ENCODE measurements at places on chromosomes 11 and 22. TPM values are rescaled to one million over a fixed set of nuclear protein-coding genes. Genes with fewer than 3 reads are reported as not detected.

- no peaks in the 10 kb centered on the region for H3K27me3 ChIP-seq
- no peaks in the 10 kb centered on the region for H3K4me1 ChIP-seq
- no peak for DNase-seq
Measured at GRCh38 chr11:125959931-125960330, 14.1 kb downstream of the VSIG10L2 start.

DNA sequence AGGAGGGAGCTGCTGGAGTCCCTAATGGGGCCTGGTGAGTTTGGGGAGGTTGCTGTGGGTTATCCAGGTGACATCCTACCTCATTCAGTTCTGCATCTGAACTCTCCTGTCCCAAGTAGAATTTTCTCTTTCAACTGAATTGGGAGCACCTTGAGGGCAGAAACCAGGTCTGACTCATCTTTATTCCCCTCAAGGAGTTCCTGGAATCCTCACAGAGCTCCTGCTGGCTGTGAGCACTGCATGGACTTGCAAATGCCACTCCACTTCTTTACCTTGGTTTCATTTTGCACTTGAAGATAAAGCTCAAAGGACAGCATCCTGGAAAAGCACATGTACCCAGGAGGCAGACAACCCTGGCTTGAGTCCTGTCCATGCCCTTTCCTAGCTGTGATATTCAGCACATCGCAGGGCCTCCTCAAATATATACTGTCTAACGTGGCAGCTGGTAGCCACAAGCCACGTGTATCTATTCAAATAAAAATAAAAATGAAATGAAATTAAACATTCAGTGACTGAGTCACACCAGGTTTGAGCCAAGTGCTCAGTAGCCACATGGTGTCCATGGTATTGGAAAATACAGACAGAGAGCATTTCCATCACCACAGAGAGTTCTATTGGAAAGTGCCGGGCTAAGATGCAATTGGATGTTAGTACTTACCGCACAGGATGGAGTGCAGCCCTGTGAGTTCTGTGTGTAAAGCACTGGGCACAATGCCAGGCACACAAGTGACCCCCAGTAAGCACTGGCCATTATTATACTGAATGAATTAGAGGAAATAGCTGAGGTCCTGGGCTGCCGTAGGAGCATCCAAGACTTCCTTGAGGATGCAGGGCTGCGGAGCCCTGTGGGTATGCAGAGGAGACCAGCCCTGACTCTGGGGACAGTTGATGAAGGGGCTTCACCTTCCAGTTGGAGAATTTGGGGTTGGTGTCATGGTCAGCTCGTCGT, 149.0 kb downstream of the PKNOX2 start:
- no peaks in the 10 kb centered on the region for H3K27me3 ChIP-seq
- DNase-seq: peak; percentile 58
- H3K36me3 ChIP-seq: no peaks in the 10 kb centered on the region
- H3K4me3 ChIP-seq: no peak overlapping the region
- no peak overlapping the region for H3K27ac ChIP-seq
- H3K4me1 ChIP-seq: no peaks in the 10 kb centered on the region

DNA sequence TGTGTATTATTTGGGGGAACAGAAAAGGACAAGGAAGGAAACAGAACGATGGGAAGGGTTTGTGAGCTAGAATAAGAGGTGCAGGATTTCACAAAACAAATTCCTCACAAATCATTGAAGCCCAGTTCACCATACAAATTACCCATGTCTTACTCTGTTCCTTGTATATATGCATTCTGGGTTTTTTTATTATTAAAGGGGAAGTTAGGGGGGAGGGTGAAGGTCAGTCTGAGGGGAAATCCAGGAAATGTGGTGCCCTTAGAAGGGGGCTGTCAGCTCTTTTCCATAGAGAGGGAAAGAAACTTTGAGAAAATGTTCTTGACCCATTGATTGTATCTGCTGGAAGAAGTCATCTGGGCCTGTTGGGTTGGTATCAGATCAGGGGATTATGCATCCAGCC, 90.8 kb downstream of the RNF169 start:
- no peak overlapping the region for H3K27ac ChIP-seq
- H3K36me3 ChIP-seq: peaks cover 79% of the 10 kb centered on the region
- no peak overlapping the region for H3K4me3 ChIP-seq
- no peaks in the 10 kb centered on the region for H3K27me3 ChIP-seq

- H3K27me3 ChIP-seq: no peaks in the 10 kb centered on the region
- DNase-seq: no peak
- no peak overlapping the region for H3K4me3 ChIP-seq
- H3K27ac ChIP-seq: no peak overlapping the region
Measured at GRCh38 chr11:125228445-125228844, 63.9 kb downstream of the PKNOX2 start.

- no peaks in the 10 kb centered on the region for H3K36me3 ChIP-seq
- no peak overlapping the region for H3K27ac ChIP-seq
- H3K27me3 ChIP-seq: no peaks in the 10 kb centered on the region
Measured at GRCh38 chr11:109939166-109939810, 153.9 kb upstream of the ZC3H12C start.

- DNase-seq: peak; percentile 37
- peaks cover 31% of the 10 kb centered on the region for H3K4me1 ChIP-seq
- no peaks in the 10 kb centered on the region for H3K36me3 ChIP-seq
- no peak overlapping the region for H3K27ac ChIP-seq
Measured at GRCh38 chr22:50188356-50188755, 2.6 kb downstream of the TRABD start.

Gene PRG3
- not detected for total RNA-seq

Gene H19
- total RNA-seq: 1,545 TPM

GRCh38 chr11:1653541-1654387, 24.2 kb downstream of the KRTAP5-5 start:
- no peaks in the 10 kb centered on the region for H3K27me3 ChIP-seq
- H3K4me3 ChIP-seq: no peak overlapping the region
- DNase-seq: no peak
- H3K27ac ChIP-seq: no peak overlapping the region
- no peaks in the 10 kb centered on the region for H3K4me1 ChIP-seq

DNA sequence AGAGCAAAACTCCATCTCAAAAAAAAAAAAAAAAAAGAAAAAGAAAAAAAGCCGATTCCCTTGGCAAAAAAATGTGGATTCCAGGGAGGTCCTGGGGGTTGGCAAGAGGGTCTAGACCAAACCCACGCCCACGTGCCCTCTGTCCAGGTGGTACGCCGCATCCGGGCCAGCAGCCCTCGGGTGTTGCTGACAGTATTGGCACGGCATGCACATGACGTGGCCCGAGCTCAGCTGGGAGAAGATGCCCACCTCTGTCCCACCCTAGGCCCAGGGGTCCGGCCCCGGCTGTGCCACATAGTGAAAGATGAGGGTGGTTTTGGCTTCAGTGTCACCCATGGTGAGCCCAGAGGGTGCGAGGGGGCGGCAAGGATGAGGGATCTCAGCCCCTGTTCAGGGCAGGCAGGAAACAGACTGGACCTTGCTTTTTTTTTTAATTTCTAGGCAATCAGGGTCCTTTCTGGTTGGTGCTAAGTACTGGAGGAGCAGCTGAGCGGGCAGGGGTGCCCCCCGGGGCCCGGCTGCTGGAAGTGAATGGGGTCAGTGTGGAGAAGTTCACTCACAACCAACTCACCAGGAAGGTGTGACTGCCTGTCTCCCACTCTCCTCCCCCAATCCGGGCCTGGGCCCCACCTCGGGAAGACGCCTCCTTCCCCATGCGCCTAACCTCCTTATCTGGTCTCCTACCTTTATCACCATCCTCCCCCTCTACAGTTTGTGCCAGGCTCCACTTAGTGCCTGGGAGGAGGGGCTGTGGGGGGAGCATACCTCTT, 2.0 kb downstream of the NHERF4 start:
- H3K27me3 ChIP-seq: no peaks in the 10 kb centered on the region
- peaks cover 7% of the 10 kb centered on the region for H3K36me3 ChIP-seq
- no peak overlapping the region for H3K27ac ChIP-seq
- no peaks in the 10 kb centered on the region for H3K4me1 ChIP-seq

DNA sequence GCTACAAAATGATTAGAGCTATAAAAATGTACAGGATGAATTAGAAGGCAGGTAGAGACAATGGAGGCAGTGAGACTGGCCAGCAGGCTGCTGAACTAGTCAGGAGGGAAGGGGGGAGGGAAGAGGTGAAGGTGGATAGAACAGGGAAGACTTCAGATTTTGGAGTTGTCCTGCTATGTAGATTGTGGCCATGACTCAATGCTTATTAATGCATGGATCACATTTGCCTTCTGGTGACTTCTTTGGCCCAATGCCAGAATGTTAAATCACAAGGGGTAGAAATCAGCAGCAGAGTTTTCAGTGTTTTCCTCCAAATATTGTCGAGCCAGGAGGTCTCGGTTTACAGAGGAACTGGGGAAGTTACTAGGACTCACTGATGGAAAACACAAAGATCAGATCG, 346.6 kb downstream of the AASDHPPT start:
- H3K4me1 ChIP-seq: no peaks in the 10 kb centered on the region
- DNase-seq: no peak
- H3K27me3 ChIP-seq: no peaks in the 10 kb centered on the region
- no peaks in the 10 kb centered on the region for H3K36me3 ChIP-seq
- H3K4me3 ChIP-seq: no peak overlapping the region

DNA sequence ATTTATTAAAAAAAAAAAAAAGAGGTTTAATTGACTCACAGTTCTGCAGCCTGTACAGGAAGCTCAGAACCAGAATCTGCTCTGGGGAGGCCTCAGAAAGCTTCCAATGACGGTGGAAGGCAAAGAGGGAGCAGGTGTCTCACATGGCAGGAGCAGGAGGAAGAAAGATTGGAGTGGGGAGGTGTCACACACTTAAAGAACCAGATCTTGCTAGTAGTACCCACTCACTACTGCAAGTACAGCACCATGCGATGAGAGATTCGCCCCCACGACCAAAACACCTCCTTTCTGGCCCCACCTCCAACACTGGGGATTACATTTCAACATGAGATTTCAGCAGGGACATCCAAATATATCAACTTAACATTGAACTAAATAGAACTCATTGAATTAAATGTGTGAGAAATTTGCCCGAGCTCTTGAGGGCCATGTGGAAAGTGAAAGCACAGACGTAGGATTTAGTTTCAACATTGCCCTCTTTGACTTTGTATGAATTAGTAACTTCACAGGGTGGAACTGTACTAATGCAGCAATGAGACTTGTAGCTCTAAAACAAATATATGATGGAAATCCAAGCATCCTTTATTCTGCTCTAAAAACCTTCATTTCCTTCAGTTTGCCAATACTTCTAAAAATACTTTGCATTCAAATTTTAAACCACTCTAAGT, 628.2 kb downstream of the FAM181B start:
- no peak overlapping the region for H3K4me3 ChIP-seq
- no peak for DNase-seq
- H3K4me1 ChIP-seq: no peaks in the 10 kb centered on the region
- no peaks in the 10 kb centered on the region for H3K27me3 ChIP-seq
- no peaks in the 10 kb centered on the region for H3K36me3 ChIP-seq

DNA sequence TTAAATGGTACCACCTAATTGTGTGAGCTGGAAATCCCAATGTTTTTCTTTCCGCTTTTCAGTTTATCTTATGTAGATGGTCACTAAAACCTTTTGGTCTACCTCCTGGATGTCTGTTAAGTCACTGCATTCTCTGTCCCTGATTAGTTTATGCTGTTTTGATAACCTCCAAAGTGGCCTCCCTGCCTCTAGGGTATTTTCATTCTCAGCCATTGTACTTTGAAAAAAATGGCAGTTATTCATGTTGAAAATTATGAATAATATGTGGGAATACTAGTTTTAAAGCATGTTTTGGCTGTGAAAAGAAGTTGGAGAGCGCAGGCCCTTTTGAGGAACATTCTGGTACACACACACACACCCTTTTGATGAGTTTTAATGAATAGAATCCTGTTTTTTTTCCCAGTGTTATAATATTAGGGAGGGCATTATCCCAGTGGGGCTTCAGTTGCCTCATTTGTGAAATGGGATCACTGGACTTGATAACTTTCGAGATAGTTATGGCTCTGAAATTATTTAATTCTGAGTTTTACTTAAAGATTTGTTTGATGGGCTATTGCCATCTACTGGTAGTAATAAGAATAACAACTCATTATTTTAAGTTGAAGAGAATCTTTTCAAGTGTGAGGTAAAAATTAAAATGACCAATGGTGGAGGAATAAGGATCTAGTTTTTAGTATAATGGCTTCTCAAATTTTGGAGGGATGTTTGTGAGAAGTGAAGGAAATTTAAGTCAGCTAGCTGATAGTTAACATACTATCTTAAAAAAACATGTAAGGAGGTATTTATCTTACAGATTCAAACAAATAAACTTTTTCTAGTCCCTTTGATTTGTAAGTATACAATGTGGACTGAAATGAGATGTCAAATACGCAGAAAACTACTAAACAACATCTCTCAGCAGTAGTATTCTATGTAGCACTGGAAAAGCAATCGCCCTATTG, 3.9 kb downstream of the FDX1 start:
- H3K27me3 ChIP-seq: no peaks in the 10 kb centered on the region
- peaks cover 53% of the 10 kb centered on the region for H3K4me1 ChIP-seq
- H3K27ac ChIP-seq: no peak overlapping the region
- DNase-seq: no peak
- H3K36me3 ChIP-seq: no peaks in the 10 kb centered on the region

Gene MGAT3
- total RNA-seq: 4.4 TPM
